ENCODE measurements at places on chromosomes 2 and 18. TPM values are rescaled to one million over a fixed set of nuclear protein-coding genes. Genes with fewer than 3 reads are reported as not detected.

The MBOAT2 gene
- total RNA-seq, result 25.8 TPM

The CMPK2 gene
- total RNA-seq, result 10.1 TPM

The FBXO48 gene
- total RNA-seq, result 1.1 TPM

The ANKRD62 gene
- not detected for total RNA-seq

The WDR43 gene
- 23.9 TPM for total RNA-seq

The ST6GAL2 gene
- total RNA-seq, result not detected

The DLX1 gene
- 0.11 TPM for total RNA-seq

The STAT4 gene
- 0.32 TPM for total RNA-seq

The CPO gene
- 0.24 TPM for total RNA-seq

The EDAR gene
- total RNA-seq, result 0.16 TPM

The POTEC gene
- not detected for total RNA-seq

The HOXD11 gene
- total RNA-seq, result not detected

The LRRTM1 gene
- not detected for total RNA-seq

The AMER3 gene
- not detected for total RNA-seq

The CAPN13 gene
- total RNA-seq, result not detected

The DPP4 gene
- total RNA-seq, result 9.4 TPM

The CENPO gene
- 1.6 TPM for total RNA-seq

The NT5C1B gene
- not detected for total RNA-seq

The CRYGD gene
- not detected for total RNA-seq

The KCNK3 gene
- total RNA-seq, result 1.0 TPM

The INPP5D gene
- total RNA-seq, result 4.4 TPM

The NETO1 gene
- total RNA-seq, result 0.12 TPM

The DYNAP gene
- total RNA-seq, result not detected

The CYTIP gene
- total RNA-seq, result 1.5 TPM

The SLC23A3 gene
- 0.92 TPM for total RNA-seq

The CAMKMT gene
- total RNA-seq, result 4.3 TPM

The ANKRD53 gene
- total RNA-seq, result not detected

The PPP1R1C gene
- 44.5 TPM for total RNA-seq

The RIF1 gene
- total RNA-seq, result 12.8 TPM

The RAB27B gene
- total RNA-seq, result 0.21 TPM

The GPR39 gene
- not detected for total RNA-seq

The NYAP2 gene
- not detected for total RNA-seq

The GCG gene
- not detected for total RNA-seq

The PAX8 gene
- total RNA-seq, result 0.79 TPM

The SERPINB12 gene
- not detected for total RNA-seq

The AGXT gene
- total RNA-seq, result not detected

The FOXD4L1 gene
- 0.09 TPM for total RNA-seq

The PKDCC gene
- total RNA-seq, result 31.3 TPM

The KIAA1328 gene
- 5.0 TPM for total RNA-seq

The SAG gene
- total RNA-seq, result not detected

The RSAD2 gene
- 4.7 TPM for total RNA-seq

The ERFE gene
- 0.56 TPM for total RNA-seq
